T-helper 1 cell (primary cell): ENCODE measurements at places on chromosomes 1 and 21.

- no peak for DNase-seq
These were observed 31.1 kb upstream of the ZBTB40 start for GRCh38 chr1:22420455-22421053.

- DNase-seq: no peak
These were observed 12.5 kb downstream of the MACO1 start for GRCh38 chr1:25443030-25443699.

- DNase-seq: no peak
These were observed 633.5 kb downstream of the KIF26B start for GRCh38 chr1:245788269-245788668.

- no peak for DNase-seq
These were observed 47.6 kb upstream of the RGS1 start for GRCh38 chr1:192527950-192528349.

- no peak for DNase-seq
These were observed 6.5 kb downstream of the CNTN2 start for GRCh38 chr1:205049479-205049878.

- DNase-seq: peak; percentile 10
These were observed 539 bp downstream of the CGN start for GRCh38 chr1:151511636-151512215.

DNA sequence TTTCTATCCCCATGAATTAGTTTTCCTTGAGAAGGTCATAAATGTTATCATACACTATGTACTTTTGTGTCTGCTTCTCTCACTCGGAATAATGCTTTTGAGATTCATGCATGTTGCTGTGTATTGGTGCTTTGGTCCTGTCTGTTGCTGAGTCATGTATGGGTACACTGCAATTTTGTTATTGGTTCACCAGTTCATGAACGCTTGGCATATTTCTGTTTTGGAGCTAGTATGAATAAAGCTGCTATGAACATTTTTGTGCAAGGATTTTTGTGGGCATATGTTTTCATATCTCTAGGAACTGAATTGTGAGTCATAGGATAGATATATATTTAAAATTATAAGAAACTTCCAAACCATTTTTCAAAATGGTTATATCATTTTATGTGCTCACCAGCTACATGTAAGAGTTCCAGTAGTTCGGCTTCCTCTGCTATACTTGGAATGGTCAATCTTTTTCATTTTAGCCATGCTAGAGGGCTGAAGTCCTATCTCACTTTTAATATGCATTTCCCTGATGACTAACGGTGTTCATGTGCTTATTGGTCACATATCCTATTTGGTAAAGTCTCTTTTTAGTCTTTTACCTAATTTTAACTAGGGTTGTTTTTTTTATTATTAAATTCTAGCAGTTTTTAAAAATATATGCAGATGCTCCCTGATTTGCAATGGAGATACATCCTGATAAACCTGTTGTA, 38.2 kb downstream of the ETS2 start:
- no peak for DNase-seq

DNA sequence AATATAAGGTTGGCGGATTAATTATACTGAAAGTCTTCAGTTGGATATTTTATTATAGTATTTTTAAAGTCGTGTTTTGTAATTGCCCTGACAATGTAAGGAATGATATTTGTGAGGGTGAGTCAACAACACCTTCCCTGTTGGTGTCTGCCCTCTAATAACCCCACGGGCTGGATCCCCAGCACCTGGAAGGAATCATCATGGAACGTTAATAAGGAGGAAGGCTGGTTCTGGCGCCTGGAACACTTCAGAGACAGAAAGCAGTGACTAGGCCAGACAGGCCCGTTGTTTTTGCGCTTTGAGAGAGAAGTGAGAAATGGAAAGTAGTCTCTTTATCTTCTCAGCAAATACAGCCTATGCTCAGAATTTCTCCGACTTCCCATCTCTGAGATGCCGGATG, 31.6 kb downstream of the TEX35 start:
- DNase-seq: no peak
